ENCODE measurements at places on chromosomes 13 and 19.

DNA sequence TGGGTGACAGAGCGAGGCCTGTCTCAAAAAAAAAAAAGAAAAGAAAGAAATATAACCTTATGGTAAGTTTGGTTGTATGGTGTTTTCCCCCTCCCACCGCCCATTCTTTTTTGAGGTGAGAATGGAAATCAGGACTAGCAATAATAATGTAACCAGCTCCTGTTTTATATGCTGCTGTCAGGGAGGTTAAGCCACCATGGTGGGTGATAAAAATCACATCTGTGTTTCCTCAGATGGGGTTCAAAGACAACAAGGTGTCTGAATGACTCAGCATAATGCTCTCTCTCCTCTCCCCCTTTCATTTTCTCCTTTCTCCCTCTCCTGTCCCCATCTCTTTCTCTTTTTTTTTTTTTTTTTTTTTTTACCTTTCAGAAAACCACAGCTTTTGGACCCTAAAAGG, 28.3 kb upstream of the GARRE1 start:
- H3K4me3 ChIP-seq: no peak overlapping the region
- H3K4me1 ChIP-seq: peaks cover 14% of the 10 kb centered on the region
- H3K27ac ChIP-seq: no peak overlapping the region
- H3K36me3 ChIP-seq: peaks cover 92% of the 10 kb centered on the region
- DNase-seq: no peak
- H3K27me3 ChIP-seq: no peaks in the 10 kb centered on the region

DNA sequence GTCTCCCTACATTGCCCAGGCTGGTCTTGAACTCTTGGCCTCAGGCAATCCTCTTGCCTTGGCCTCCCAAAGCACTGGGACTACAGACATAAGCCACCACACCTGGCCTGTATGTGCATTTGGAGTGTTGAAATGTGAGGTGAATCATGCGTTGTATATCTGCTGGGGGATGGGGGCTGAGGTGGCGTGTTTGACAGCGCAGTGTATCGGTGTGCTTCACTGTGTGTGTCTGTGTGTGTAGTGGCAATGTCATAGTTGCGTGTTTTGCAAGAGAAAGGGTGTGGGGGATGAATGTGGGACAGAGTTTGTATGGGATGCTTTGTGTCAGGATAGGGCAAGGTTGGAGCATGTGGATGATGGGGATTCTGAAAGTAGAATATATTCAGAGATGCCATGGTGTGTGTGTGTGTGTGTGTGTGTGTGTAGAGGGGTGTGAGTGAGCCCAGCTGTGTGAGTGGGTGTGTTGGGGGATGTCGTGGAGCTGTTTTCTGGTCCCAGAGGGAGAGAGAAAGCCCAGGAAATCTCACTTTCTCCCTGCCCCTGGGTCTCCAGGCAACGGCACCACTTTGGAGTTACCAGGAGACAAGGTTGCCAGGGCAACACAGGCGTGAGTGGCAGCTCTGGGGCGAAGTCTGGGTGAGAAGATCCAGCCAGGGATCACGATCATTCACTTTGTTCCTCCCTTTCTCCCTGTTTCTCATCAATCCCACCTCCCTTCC, 1.1 kb upstream of the SWSAP1 start:
- H3K27me3 ChIP-seq: no peaks in the 10 kb centered on the region
- H3K36me3 ChIP-seq: peaks cover 16% of the 10 kb centered on the region
- no peak overlapping the region for H3K4me3 ChIP-seq
- no peak for DNase-seq

GRCh38 chr19:45448887-45449299, 18.9 kb upstream of the FOSB start:
- H3K27me3 ChIP-seq: no peaks in the 10 kb centered on the region
- no peak overlapping the region for H3K27ac ChIP-seq
- peaks cover 3% of the 10 kb centered on the region for H3K36me3 ChIP-seq
- DNase-seq: no peak

GRCh38 chr19:38583219-38583984, 34.4 kb downstream of the MAP4K1 start:
- H3K4me3 ChIP-seq: no peak overlapping the region
- no peaks in the 10 kb centered on the region for H3K27me3 ChIP-seq
- no peak for DNase-seq

GRCh38 chr13:72523049-72523448, 204.4 kb downstream of the MZT1 start:
- no peak overlapping the region for H3K4me3 ChIP-seq
- H3K36me3 ChIP-seq: no peaks in the 10 kb centered on the region

DNA sequence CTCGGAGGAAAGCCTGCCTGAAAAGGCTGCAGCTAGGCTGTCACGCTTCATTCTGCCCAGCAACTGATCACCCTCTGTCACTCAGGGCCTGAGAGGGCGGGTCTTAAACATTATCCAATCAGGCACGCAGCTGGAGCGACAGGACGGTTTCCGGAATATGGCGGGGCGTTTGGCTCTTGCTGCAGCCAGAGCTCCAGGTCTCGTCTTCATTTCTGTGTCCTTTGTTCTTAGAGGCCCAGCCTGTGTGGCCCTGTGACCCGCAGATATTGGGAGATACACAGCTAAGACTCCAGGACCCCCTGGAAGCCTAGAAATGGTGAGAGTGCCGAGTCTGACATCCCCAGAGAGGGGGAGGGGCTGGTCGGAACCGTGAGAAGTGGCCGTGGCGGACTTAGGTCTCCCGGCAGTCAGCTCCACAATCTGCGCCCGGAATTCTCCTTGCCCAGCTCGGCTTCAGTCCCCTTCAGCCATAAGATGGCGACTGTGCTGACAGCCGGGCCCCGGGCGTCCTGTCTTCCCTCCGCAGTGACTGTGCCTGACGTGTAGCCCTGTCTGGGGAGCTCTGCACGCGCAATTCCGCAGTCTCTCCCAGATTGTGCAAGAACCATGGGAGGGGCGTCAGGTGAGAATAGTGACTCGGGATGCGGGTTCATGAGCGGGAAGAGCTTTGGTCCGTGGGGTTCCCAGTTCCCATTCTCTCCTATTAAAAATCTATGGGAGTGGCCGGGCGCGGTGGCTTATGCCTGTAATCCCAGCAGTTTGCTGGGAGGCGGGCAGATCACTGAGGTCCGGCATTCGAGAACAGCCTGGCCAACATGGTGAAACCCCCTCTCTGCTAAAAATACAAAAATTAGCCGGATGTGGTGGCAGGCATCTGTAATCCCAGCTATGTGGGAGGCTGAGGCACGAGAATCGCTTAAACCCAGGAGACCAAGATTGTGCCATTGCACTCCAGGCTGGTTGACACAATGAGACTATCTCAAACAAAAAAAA, at the start of gene ZNF429:
ZNF429 (plus strand) TSS at position 144 of the 993 bp plus-strand sequence; CDS start at position 314, 170 bp downstream.
- H3K27ac ChIP-seq: peak within 1 kb of the TSS; percentile 94
- H3K36me3 ChIP-seq: peaks cover 11% of the 10 kb centered on the region
- H3K4me3 ChIP-seq: peak within 1 kb of the TSS; percentile 70
